Gastroesophageal sphincter (tissue), 4 donors: ENCODE measurements at places on chromosomes 11 and 22. TPM values are rescaled to one million over a fixed set of nuclear protein-coding genes. Genes with fewer than 3 reads are reported as not detected.

GAL gene
- not detected for total RNA-seq

CRYBB2 gene
- total RNA-seq = not detected

MS4A6A gene
- 137 TPM for total RNA-seq

KIF18A gene
- not detected for total RNA-seq

NAALADL1 gene
- 26.9 TPM for total RNA-seq

CSNK2A3 gene
- 0.78 TPM for total RNA-seq

PTGDR2 gene
- total RNA-seq = 0.62 TPM

PRG2 gene
- not detected for total RNA-seq

MS4A6E gene
- total RNA-seq = not detected
